ENCODE measurements at places on chromosomes 3 and 15.

- DNase-seq, result no peak
Observed at GRCh38 chr3:32095431-32095830, 11.0 kb upstream of the GPD1L start.

GRCh38 chr3:96970211-96970610 is 155.8 kb downstream of the EPHA6 start:
- DNase-seq, result no peak

GRCh38 chr3:73213896-73214295 is 152.4 kb downstream of the EBLN2 start:
- DNase-seq, result no peak

DNA sequence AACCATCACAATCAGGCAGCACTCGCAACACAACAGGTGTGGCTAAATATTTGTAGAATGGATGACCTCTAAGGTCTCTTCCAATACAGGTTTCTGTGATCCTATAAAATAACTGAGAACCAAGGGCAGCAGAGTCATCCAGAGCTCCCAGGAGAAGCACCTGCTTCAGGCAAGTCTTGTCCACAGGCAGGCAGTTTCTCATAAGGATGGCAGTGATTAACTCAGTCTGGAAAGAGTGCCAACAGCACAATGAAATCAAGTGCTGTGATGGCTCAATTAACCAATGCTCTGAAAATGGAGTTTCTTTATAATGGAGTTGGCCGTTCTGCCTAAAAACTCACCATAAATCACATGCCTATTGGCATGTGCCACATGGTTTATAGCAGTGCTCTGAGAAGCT is 70.8 kb downstream of the HOMER2 start:
- no peak for DNase-seq

DNA sequence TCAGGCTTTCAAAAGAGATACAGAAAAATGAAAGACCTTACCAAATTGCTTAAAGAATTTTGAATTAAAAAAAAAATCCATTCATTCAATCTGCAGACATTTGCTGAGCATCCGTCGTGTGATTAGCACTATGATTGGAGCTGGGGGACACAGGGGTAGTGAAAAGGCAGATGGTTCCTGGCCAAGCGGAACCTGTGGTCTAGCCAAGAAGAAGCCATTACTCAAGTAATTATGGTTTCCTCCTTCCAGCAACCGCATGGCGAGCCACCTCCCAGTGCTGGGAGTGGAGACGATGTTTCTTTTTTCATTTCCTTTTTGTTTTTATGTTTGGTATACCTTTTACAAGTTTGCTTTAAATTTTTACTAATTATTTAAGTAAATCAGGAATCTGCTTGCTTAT is 140.2 kb downstream of the CACNA2D3 start:
- DNase-seq, result peak; percentile 55

GRCh38 chr15:80679167-80679803 is 15.8 kb upstream of the ABHD17C start:
- no peak for DNase-seq

- DNase-seq, result no peak
Observed at GRCh38 chr15:67064607-67065530, 533 bp upstream of the SMAD3 start.

GRCh38 chr15:76678766-76679165 is 226.4 kb downstream of the SCAPER start:
- no peak for DNase-seq

DNA sequence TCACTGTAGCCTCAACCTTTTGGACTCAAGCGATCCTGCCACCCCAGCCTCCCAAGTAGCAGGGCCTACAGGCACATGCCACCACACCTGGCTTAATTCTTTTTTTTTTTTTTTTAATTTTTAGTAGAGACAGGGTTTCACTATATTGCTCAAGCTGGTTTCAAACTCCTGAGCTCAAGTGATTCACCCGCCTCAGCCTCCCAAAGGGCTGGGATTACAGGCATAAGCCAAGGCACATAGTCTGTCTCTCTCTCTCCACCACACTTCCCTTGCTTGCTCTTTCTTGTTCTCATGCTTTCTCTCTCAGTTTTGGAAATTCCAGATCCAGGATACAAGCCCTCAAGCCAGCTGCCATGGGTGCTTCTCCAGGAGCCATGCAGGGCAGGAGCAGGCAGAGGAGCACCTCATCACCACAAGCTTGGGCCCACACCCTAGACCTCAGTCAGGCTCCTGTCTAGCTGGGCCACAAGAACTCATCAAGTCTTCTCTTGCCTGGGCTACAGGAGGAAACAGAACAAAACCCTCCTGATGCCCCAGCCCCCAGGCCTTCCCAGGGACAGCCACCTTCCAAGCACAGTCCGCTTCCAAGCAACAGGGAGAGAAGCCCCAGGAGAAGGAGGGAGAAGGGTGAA is 145.3 kb upstream of the LPP start:
- DNase-seq, result no peak

- no peak for DNase-seq
Observed at GRCh38 chr3:177144922-177145321, 52.4 kb downstream of the TBL1XR1 start.

DNA sequence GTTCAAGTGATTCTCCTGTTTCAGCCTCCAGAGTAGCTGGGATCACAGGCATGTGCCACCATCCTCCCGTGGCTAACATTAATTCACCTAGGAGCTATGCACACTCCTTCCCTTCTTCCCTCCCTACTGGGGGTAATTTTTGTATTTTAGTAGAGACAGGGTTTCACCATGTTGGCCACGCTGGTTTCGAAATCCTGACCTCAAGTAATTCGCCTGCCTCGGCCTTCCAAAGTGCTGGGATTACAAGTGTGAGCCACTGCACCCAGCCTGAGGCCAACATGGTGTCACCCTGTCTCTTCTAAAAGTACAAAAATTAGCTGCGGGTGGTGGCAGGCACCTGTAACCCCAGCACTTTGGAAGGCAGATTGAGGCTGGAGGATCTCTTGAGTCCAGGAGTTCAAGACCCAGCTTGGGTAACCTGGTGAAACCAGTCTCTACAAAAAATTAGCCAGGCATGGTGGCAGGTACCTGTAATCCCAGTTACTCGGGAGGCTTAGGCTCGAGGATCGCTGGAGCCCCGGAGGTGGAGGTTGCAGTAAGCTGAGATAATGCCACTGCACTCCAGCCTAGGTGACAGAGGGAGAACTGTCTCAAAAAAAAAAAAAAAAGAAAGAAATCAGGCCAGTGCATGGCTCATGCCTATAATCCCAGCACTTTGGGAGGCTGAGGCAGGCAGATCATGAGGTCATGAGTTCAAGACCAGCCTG is 6.1 kb downstream of the RNU5B-1 start:
- peak; percentile 82 for DNase-seq

DNA sequence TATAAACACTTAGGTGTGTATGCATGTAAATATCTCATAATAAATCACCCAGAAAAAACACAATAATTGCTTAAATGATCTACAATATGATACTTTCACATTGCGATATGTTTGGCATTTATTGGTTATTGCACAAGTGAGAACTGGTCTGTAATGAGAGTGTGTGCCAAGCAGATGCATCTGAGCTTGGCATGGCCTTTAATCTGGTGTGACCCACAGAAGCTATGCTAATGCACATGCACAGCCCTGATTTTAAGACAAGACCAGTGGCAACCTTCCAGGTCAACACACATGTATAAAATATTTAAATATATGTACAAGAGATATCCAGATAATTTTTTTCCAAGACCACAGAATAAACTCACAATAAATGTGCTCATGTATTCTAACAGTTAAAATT is 42.7 kb downstream of the C2CD4A start:
- no peak for DNase-seq

DNA sequence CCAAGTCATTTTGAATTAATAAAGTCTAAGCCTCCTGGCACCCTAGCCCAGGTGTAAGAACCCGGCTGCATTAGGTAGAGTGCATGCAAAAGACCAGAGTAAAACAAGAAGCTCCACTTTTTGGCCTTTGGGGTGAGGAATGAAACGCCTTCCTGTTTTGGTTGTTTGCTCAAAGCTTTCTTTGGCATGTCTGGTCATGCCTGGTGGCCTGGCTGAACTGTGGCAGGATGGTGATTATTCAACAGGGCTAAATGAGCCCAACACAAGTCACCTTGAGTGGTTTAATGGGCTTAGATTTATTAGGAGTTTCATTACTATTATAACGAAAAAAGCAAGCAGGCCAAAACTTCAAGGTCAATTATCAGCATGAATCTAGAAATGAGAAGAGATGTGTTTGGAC is 40.9 kb upstream of the LDHAL6B start:
- DNase-seq, result no peak

GRCh38 chr15:37037850-37038715 is 62.3 kb downstream of the MEIS2 start:
- no peak for DNase-seq

GRCh38 chr15:52414936-52415335 is 113.7 kb downstream of the MYO5A start:
- no peak for DNase-seq

DNA sequence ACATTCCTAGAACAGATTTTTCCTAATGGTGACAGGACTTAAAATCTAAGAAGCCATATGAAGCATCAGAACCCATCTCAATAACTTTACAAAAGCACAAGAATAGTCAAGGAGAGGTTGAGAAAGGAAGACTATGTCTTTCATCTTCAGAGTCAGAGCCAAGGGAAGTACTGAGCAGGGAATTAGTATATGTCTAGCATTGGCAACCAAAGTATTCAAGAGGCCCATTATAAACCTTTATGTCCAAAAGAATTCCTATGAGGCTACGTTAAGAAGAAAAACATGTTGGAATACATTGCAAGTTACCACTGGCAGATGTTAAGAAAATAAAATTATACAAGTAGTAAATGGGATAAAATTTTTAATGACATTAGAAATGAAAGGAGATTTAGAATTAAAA is 150.5 kb downstream of the MAGI1 start:
- no peak for DNase-seq

- no peak for DNase-seq
Observed at GRCh38 chr3:188150982-188151381, 3.0 kb upstream of the LPP start.

DNA sequence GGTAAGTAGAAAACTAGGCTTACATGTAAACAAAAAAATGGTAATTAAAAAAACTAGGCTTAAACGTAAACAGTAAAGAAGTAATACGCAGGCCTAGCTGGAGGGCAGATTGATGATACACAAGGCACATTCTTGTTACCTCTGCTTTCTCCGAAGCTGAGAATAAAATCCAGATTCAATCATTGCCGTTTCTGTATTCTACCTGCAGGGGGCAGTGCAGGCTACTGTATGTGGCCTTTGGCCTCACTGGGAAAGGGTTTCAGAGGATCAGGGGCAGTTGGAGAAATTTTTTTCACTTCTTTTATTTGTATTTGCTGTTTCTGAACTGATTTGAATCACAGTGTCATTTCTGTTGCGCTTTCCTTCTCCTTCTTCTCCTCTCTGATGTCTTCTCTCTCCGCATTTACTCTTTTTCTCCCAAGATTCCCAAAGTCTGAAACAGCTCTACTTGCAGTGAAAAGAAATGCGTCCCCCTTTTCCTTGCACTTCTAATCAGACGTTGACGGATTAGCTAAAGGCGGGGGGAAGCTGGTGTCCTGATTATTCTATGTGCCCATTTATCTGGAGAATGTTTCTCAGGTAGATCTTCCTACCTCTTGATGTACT is 67.1 kb upstream of the MCTP2 start:
- DNase-seq, result peak; percentile 80

DNA sequence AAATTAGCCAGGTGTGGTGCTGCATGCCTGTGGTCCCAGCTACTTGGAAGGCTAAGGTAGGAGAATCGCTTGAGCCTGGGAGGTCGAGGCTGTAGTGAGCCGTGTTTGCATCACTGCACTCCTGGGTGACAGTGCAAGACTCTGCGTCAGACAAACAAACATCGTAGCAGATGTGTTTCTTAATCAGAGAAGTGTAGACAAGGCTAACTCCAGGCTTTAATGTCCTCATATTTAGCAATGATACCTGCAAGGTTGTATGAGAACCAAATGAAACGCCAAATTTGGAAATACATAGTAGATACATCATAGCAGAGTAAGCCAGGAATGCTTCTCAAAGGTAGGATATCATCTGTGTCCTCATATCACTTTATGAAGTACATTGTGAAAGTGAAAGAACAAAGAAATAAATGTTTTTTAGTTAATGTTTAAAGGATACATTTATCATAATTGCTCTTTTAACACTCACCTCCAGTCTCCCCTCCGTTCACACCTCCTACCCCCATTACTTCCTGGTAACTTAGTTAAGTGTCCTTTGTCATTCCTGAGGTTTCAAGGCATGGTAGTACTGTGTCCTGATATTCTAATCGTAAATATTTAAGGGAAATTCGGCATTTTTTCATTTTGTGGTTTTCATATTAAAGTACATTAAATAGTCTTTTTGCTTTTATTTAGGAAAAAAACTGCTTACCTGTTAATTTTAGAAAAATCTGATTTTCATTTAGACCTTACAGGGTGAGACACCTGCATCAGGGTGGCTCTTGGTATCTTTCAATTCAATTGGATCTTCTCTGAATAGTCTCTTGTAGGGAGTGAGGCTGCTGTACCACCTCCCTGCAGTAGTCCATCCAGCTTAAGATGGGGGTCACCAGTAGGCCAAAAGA is 96.1 kb downstream of the OPA1 start:
- DNase-seq, result no peak

Data from NB4 (cell line).